ENCODE measurements at places on chromosomes 13 and 19.
A peak's percentile ranks its signal among the peaks of the same experiment; 100 is the strongest.

GRCh38 chr19:55519451-55520311, 17.3 kb downstream of the SBK2 start:
- peak; percentile 27 for DNase-seq

DNA sequence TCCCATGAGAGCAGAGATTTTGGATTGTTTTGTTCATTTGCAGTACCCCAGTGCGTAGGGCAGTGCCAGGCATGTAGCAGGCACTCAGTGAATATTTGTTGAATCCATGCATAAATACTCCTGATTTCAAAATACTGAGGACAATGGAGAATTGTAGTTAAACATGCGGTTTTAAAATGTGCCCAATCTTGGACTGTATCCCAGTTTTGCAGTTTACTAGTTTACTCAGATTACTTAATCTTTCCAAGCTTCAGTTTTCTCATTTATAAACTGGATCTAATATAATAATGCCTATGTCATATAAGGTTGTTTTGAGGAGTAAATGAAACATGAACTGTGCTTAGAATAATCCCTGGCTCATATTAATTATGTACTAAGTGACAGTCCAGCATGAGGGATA, 39.0 kb downstream of the RCBTB2 start:
- DNase-seq: peak; percentile 69

- DNase-seq: no peak
Observed at GRCh38 chr13:111142472-111142871, 27.4 kb downstream of the ARHGEF7 start.

- no peak for DNase-seq
Observed at GRCh38 chr19:35049456-35049855, 7.9 kb downstream of the HPN start.

- DNase-seq: peak; percentile 63
Observed at GRCh38 chr13:73958657-73959397, 175.4 kb downstream of the KLF12 start.

GRCh38 chr13:23865026-23865425, 24.2 kb downstream of the MIPEP start:
- DNase-seq: no peak

- DNase-seq: no peak
Observed at GRCh38 chr19:47805313-47805712, 962 bp upstream of the TPRX1 start.
